ENCODE measurements at places on chromosomes 3 and 15.

GRCh38 chr3:94176988-94177745 lies 114.3 kb downstream of the NSUN3 start:
- DNase-seq, result no peak

- no peak for DNase-seq
Measured at GRCh38 chr15:73034221-73034620, 18.0 kb upstream of the NEO1 start.

GRCh38 chr3:190043741-190044140 lies 77.0 kb downstream of the P3H2 start:
- no peak for DNase-seq

DNA sequence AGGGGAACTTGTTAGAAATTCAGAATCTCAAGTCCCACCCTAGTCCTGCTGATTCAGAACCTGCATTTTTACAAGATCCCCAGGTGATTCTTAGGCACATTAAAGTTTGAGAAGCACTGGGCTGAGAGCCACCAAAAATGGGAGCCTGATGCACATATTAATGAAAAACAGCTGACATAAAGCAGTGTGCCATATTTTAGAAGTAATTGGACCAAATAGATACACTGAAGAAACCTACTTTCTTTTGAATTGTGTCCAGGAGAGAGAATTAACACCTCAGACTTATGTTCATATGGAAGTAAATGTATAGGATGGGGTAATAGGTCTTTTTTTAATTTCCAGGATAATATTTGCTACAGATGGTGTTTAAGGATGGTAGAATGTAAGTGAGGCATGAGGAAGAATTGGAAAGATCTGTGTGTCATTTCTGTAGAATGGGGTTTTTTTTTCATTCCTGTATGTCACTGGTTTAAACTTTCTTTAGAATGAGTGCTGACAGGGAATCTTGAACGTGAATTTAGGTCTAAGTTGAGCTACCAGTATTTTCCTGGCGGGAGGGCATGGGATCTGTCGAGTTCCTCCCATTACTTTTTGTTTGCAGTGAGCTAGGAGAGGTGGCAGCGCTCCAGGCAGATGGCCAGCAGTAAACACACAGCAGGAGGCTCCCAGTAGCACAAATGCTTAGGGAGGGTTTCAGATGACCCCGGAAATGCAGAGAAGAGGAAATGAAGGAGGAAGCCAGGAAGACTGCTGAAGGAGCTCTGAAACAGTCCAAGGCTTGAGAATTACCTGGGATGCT lies 185.6 kb downstream of the PLCL2 start:
- DNase-seq, result no peak

GRCh38 chr15:92149465-92149864 lies 244.2 kb upstream of the ST8SIA2 start:
- no peak for DNase-seq

- DNase-seq, result no peak
Measured at GRCh38 chr3:150805354-150805753, 42.4 kb upstream of the SIAH2 start.

- DNase-seq, result peak; percentile 6
Measured at GRCh38 chr3:126573492-126574117, 14.9 kb upstream of the C3orf22 start.

DNA sequence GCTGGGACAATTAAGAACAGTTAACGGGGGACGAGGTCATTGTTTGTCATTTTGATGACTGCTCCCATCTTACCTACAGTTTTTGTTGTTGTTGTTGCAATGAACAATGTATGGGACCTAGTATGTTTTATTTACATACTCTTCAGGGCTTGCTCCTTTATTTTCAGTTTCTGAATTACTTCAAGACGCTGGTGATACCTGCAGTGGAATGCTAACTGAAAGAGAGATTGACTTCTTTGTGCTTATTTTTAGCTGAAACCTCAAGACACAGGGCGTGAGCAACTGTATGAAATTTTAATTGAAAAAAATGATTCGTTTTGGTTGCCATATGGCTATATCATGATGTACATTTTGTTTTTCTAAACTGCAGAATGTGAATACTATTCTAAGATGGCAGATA lies 297.9 kb downstream of the EDEM1 start:
- DNase-seq, result no peak

DNA sequence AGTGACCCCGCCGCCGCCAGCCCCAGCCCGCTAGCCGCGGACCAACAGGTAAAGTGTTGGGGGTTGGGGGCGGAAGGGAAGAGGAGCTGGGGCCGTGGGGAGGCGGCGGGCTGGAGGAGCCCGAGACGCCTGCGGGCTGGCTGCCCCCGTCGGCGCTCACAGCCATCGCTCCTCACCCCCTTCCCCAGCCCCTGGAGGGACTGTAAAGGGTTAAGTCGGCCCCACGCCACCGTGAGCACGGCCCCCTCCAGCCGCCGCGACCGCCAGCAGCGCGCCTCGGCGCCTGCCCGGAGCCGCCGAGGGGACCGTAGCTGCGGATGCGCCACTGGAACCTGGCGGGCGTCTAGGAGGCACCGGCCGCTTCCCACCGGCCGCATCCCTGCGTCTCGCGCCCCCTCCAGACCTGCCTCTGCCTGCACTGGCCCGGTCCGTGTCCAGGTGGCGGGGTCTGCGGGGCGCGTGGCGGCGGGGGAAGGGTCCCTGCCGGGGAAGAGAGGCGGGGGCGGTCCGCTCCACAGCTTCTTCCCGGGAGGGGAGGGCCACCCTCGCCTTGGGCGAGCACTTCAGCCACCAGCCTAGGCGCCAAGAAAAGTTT lies 522 bp downstream of the MED12L start:
- peak; percentile 49 for DNase-seq

- no peak for DNase-seq
Measured at GRCh38 chr3:28940530-28940929, 340.3 kb upstream of the RBMS3 start.

- DNase-seq, result no peak
Measured at GRCh38 chr3:14265246-14265962, 86.8 kb downstream of the LSM3 start.

- no peak for DNase-seq
Measured at GRCh38 chr3:65042675-65043074, 354.9 kb upstream of the ADAMTS9 start.

DNA sequence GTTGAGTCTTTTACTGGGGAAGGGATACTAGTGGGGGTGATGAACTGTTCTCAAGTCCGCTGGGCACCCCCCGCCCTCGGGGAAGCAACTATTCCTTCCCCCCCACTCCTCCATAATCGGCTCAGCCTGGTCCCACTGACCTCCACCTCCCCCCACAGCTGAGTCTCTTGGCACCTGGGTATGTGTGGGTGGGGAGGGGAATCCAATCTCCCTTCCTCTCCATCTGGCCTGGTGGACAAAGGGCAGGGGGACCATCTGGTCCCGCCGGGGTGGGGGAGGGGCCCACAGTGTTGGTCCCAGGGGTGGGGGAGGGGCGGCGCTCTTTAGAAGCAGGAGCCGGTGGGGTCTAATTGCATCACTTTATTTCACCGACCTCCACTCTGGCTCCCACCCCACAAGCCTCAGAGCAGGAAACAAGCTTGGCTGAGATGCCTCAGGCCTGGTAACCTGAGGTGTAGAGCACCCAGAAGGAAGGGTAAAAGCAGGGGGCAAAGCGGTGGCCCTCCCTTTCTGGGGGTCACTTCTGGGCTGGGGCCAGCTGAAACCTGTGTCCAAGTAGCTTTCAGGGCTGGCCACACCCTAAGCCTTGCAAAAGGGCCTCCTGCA lies 1.0 kb upstream of the PCBP4 start:
- no peak for DNase-seq

DNA sequence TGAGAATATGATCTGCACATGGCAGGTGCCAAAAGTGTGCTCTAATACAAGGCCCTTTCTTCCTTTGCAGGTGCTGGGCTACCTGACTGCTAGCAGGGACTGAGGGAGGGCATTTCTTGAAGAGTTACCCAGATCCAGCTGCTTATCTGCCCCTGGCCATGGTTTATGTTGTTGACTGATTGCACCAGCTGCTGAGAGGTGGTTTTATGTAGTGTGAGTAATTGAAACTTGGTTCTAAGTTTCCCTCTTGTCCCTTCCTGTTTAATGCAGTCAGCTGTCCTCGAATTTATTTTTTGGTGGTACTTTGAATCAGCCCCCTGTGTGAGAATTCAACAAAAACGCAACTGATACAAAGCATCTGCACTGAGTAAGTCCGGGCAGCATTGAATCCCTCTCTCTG lies 288.3 kb upstream of the C2CD4B start:
- DNase-seq, result no peak

DNA sequence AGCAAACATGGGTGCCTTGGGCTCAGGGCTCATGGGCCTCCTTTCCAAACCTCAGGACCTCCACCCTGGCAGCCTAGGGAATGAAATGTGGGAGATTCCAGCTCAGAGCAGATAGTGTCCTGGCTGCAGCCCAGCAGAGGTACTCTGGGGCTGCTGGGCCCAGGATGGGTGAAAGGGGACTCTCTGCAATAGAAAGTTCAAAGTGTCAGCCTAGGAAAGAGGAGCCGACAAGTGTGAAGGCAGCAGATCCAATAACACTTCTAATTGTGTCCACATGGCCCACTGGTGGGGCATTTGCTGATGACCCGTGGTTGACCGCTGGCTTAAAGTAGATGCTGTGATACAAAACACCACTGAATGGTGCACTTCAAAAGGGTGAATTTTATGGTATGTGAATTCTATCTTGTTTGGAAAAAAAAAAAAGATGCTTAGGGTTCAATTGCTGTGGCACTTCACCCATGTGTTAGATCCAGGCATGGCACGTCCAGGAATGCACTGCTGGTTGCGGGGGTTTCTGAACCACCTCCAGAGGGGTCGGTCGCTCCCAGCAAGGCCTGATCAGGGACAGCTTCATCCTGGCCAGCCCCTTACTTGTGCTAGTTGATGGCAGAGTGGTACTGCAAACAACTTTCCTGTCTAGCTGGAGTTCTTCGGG lies 20.9 kb downstream of the AMOTL2 start:
- DNase-seq, result no peak

DNA sequence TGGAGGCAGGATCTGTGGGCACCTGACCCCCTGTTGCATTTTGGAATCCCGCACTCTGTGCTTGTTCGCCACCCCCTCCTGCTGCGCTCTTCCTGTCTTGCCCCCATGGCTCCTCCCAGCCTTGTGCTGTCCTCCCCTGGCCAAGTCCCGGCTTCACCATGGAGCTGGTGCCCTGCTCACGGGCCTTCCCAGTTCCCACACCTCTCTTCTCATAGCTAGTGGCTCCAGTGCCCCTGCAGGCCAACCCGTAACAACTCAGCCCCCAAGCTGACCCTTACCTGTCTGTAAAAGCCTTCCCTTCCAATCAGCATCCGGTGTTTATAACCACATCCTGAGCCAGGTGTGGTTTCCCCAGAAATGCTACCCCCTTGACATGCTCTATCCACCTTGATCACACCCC lies 407.7 kb upstream of the C2CD4B start:
- no peak for DNase-seq

GRCh38 chr3:188686324-188686723 lies 485.4 kb upstream of the TPRG1 start:
- no peak for DNase-seq

- DNase-seq, result no peak
Measured at GRCh38 chr3:129439226-129439816, 427 bp downstream of the MBD4 start.

GRCh38 chr15:74870436-74871215 lies 2.5 kb downstream of the SCAMP2 start:
- no peak for DNase-seq

GRCh38 chr15:43465100-43465499 lies 27.9 kb downstream of the TP53BP1 start:
- no peak for DNase-seq

GRCh38 chr15:35115155-35115725 lies 30.1 kb upstream of the NANOGP8 start:
- peak; percentile 48 for DNase-seq

DNA sequence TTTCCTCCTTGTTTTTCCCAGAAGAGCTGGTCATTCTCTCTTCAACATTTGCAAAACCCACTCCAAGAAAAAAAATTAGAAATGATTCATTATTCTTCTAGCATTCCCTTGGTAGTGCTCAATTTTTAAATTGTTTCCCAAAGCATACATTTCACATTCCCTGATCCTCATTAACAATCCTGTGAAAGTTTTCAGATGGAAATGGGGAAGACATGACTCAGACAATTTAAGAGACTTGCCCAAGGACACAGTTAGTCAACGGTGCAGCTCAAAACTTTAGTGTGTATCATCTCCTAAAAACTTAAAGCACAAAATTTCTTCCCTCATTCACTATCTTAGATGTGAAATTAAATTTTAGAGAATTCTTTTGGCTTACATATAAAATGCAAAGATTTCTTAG lies 17.1 kb upstream of the ABI3BP start:
- DNase-seq, result no peak

- DNase-seq, result no peak
Measured at GRCh38 chr15:70466305-70466704, 297.1 kb downstream of the UACA start.

GRCh38 chr3:75192146-75192616 lies 471.9 kb upstream of the FRG2C start:
- DNase-seq, result no peak

GRCh38 chr3:180835501-180835900 lies 77.0 kb upstream of the FXR1 start:
- no peak for DNase-seq

GRCh38 chr15:80436511-80437307 lies 32.5 kb downstream of the ARNT2 start:
- DNase-seq, result no peak

DNA sequence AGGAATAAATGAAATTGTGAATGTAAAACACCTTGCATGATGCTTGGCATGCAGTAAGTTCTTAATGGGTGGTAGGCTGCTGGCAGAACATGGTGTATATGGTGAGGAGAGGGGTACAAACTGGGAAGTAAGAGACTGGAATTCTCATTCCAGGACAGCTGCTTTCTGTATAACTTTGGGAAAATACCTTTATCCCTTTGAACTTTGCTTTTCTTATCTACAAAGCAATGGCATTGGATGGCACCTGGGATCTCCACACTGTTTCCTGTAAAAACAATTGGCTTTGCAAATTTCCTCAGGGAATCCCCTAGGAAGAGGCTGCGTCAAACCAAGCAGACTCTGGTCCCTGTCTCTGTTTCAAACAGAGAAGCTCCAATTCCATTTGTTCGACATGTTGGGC lies 100.7 kb upstream of the SLC4A7 start:
- DNase-seq, result no peak

- DNase-seq, result no peak
Measured at GRCh38 chr3:113179235-113179824, 32.0 kb upstream of the BOC start.

DNA sequence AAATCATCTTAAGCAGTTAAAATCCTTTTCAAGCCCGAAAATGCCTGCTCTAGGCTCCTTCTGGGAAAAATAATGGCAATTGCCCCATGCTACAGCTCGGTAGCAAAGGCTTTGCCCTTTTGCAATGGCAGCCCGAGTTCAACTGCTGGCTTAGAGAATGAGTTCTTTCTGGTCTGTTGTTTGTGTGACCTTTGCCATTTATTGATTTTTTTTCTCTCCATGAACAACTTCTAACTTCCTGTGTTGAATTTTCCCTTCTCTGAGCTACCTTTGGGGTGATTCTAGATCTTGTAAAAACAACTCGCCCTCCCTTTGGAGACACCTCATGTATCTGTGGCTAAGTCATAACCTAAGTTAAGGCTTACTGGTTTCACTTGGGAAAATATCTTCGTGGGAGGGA lies 139.3 kb downstream of the PLCH1 start:
- DNase-seq, result no peak

DNA sequence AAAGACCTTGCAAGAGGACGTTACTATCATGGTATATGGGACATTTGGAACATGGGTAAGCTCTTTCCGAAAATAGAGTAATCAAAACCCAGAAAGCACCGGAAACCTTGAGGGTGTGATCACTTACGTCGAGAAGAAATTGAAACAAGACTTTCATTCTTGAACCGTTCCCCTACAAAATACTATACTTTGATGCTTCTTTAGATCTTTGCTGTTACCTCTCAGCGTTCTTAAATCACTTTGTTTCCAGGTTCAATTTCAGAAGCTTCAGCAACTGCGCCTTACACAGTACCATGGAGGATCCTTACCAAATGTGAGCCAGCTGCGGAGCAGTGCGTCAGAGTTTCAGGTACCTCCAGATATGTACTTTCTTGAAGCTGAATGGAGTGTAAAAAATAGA lies 10.1 kb downstream of the CRTC3 start:
- no peak for DNase-seq
